Stimulated activated CD8-positive, alpha-beta memory T cell treated with anti-CD3 and anti-CD28 coated beads, Interleukin-2, amount 100 ng/mL, for 1 hour (primary cell): ENCODE measurements at places on chromosomes 2 and 18.

- DNase-seq: no peak
Observed at GRCh38 chr18:62797329-62797728, 82.0 kb downstream of the PHLPP1 start.

GRCh38 chr2:44519026-44519425 lies 157.3 kb downstream of the CAMKMT start:
- DNase-seq: no peak

DNA sequence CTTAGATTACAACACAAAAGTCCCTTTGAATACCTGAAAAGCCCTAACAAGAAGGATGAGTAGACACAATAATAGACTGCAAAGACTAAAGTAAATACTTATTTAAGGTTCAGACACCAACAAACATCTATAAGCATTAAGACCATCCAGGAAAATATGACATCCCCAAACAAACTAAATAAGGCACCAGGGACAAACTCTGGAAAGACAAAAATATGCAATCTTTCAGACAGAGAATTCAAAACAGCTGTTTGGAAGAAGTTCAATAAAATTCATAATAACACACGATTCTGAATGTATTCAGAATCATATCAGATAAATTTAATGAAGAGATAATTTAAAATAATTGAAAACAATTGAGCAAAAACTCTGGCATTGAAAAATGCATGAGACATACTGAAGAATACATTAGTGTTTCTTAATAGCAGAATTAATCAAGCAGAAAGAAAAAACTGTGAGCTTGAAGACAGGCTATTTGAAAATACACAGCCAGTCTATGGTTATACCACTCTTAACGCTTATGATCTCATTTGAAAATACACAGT lies 1388.8 kb downstream of the DSC3 start:
- no peak for DNase-seq

DNA sequence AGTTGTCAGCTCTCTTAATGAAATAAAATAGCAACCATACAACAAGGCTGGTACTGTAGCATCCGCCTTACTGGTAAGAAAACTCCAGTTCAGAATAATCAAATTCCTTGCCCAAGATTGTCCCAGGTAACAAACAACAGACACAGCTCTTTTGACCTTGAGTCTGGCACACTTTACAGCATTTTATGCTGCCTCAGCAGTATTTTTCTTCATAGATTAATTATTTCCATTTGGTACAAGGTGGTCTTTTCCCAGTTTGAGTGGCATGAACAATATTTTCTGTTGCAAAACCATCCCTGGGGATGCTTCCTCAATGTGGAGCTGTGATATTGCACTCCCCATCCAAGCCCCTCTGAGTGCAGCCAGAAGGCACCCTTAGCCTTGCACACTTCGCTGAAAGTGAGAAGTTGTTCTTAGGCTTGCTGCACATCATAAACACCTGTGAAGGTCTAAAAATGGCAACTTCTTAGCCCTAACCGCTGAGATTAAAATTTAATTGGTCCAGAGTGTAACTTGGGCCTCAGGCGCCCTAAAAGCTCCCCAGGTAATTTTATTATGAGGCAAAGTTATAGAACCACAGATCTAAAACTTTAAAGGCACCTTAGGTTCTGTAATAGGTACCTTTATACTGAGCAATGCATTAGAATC lies 523.3 kb downstream of the CMPK2 start:
- no peak for DNase-seq

DNA sequence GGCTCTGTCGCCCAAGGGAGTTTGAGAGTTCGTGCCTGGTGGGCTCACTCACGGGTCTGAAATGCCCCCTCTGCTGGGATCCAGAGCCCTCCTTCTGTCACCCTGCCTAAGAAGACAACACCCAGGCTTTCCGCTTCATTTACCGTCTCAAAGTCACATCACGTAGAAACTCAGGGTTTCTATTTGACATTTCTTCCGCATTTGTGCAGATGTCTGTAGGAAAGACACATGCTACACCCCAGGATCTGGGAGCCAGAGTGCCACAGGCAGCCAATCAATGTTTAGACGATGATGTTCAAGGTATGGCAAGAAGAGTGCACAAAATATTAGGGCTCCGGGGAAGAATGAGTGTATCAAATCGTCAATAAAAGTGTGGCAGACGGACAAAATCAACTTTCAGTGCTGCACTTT lies 24.4 kb upstream of the ACKR3 start:
- DNase-seq: no peak

- no peak for DNase-seq
Observed at GRCh38 chr2:29527947-29528346, 393.4 kb downstream of the ALK start.

GRCh38 chr2:3059141-3059925 lies 318.3 kb downstream of the EIPR1 start:
- DNase-seq: no peak

GRCh38 chr2:67792191-67792590 lies 270.6 kb downstream of the C1D start:
- no peak for DNase-seq

GRCh38 chr18:50967714-50968661 lies at the start of gene ELAC1:
Gene ELAC1, plus strand, starts transcription at chr18:50968040. Its CDS starts 6,365 bp downstream, at chr18:50974405.
- DNase-seq: peak; percentile 42

DNA sequence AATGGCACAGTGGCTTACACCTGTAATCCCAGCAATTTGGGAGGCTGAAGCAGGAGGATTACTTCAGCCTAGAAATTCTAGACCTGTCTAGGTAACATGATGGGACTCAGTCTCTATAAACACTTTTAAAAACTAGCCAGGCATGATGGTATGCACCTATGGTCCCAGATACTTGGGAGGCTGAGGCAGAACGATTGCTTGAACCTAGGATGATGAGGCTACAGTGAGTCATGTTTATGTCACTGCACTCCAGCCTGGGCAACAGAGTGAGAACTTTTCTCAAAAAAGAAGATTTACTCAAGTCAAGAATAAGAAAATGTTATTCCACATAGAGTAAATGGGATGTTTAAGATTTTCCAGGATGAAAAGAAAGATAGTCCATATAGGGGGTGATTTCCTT lies 158.6 kb downstream of the HNMT start:
- no peak for DNase-seq

DNA sequence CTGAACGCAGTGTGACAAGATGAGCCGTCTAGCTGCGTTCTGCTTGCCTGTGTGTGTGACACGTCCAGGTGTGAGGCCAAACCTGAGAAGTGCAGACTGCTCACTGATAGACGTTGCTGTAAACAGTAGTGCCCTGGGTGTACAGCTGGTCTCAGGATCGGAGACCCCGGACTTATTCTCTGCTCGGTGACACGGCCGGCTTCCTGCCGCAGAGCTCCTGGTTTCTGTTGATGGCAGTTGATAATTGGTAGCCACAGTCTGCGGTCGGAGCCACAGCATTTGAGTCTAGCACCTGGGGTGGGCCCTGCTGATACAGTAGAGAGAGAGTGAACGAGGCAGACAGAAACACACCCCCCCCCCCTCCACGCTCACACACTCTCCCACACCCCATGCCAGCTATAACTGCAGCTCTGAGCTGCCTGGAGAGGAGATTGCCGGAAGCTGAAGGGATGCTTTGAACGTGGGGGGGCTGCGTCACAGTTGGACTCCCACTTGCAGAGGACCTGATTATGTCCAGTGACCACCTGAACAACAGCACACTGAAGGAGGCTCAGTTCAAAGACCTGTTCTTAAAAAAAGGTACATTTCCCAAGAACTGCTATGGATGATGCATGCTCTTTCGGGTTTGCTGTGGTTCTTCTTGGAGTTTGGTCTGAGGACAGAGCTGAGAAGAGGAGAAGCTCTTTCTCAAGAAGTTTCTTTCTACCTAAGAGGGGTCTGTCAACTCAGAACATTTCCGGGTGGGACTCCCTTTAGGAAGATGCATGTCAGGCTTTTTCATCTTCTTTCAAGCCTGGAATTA lies 114.0 kb downstream of the FAM210A start:
- peak; percentile 55 for DNase-seq

- DNase-seq: no peak
Observed at GRCh38 chr18:13165636-13166423, 52.7 kb upstream of the LDLRAD4 start.

GRCh38 chr2:121875585-121876185 lies 120.2 kb downstream of the TSN start:
- DNase-seq: no peak

GRCh38 chr2:209976698-209977385 lies 25.6 kb upstream of the RPE start:
- no peak for DNase-seq

GRCh38 chr2:179354739-179355537 lies 90.3 kb upstream of the SESTD1 start:
- no peak for DNase-seq

- DNase-seq: no peak
Observed at GRCh38 chr2:235698028-235698427, 204.2 kb downstream of the AGAP1 start.

DNA sequence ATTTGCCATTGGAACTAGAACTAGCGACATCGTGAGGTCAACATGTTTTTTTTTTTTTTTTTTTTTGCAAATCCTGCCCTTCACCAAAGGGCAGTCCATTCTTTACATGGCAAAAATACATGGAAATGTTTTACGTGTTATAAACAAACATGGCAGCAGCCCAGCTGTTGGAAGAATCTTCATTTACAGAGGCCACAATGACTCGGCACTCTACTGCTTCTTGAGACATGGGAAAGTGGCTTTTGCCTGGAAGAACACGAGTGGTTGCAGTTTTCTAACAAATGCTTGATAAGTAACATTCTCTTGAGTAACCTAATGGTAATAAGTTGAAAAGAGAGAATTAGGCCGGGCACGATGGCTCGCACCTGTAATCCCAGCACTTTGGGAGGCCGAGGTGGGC lies 22.8 kb upstream of the POLR1B start:
- no peak for DNase-seq

GRCh38 chr18:61951396-61951795 lies 58.6 kb upstream of the RNF152 start:
- no peak for DNase-seq

- no peak for DNase-seq
Observed at GRCh38 chr18:3046216-3046808, 33.4 kb upstream of the LPIN2 start.

DNA sequence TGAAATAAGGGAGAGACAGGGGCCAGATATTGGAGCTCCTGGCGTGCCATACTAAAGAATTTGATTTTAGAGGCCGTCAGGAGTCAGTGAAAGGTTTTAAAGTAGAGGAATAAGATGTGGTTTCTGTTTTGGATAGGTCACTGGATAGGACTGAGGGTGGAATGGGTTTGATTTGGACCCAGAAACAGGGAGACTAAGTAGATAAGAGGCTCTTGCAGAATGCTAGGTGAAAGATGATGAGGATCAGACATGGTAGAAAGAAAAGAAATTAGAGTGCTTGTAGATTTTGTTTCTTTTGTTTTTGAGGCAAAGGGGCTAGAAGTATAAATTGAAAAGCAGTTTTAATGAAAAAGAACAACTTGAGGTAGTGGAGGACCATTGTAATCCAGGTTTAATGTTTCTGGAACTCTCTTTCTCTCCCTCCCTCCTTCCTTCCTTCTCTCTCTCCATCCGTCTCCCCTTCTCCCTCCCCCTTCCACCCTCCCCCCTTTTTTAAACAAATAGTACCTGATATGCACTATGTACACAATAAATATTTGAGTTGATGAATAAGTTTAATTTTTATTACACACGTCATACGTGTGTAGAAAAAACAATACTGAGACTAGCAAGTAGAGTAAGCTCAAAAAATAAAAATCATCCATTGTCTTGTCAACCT lies 1.9 kb downstream of the NDUFV2 start:
- no peak for DNase-seq

- no peak for DNase-seq
Observed at GRCh38 chr2:181077128-181077709, 96.8 kb downstream of the UBE2E3 start.

DNA sequence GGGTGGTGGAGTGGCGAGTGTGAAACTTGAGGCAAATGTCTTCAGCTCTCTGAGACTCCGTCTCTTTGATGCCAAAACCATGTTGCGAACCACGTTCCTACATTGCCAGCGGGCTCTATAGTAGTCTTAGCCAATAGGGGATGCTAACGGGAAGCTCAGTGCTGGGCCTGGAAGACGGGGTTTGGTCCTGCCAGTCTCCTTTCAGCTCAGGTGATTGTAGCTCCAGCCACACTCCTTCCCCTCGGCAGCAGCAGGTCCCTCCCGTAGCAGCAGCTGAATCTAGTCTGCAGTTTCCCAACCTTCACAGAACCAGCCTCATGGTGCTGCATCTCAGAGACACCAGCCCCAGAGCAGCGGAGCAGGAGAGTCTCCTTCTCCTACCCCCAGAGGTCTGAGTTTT lies 109.7 kb downstream of the TFCP2L1 start:
- no peak for DNase-seq

GRCh38 chr18:12423393-12423792 lies 15.7 kb downstream of the PRELID3A start:
- no peak for DNase-seq

- no peak for DNase-seq
Observed at GRCh38 chr2:241125626-241126025, 23.5 kb upstream of the MTERF4 start.

GRCh38 chr2:96553176-96553956 lies 16.8 kb downstream of the ARID5A start:
- DNase-seq: no peak

- DNase-seq: no peak
Observed at GRCh38 chr18:70250781-70251180, 38.1 kb upstream of the SOCS6 start.

- DNase-seq: no peak
Observed at GRCh38 chr2:202112041-202112440, 39.0 kb downstream of the KIAA2012 start.

- no peak for DNase-seq
Observed at GRCh38 chr2:159807183-159808031, 9.4 kb upstream of the CD302 start.

DNA sequence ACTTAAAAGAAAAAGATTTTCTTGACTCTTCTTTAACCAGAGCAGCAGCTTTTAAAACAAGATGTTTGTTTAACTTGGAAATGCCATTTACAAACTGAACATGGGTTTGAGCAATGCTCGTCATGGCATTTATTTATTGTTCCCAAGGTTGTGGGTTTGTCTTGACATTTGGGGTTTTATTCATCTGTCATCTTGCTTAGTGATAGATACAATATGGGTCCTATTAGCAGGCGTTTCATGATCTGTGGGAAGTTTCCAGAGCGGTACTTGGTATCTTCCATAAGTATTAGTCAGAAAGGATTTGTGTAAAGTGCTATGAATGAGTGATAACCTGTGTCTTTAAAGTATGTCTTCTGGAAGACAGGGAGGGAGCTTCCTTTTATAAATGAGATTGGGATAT lies 29.9 kb upstream of the MGAT5 start:
- no peak for DNase-seq

GRCh38 chr18:52610451-52611115 lies 270.6 kb downstream of the DCC start:
- DNase-seq: no peak

GRCh38 chr2:74625658-74626425 lies 22.3 kb downstream of the M1AP start:
- no peak for DNase-seq

- DNase-seq: no peak
Observed at GRCh38 chr18:67428805-67429204, 87.7 kb downstream of the DSEL start.

GRCh38 chr2:179818546-179818945 lies 42.9 kb downstream of the ZNF385B start:
- no peak for DNase-seq
